Activated naive CD4-positive, alpha-beta T cell (primary cell): ENCODE measurements at places on chromosomes 1 and 21.

DNA sequence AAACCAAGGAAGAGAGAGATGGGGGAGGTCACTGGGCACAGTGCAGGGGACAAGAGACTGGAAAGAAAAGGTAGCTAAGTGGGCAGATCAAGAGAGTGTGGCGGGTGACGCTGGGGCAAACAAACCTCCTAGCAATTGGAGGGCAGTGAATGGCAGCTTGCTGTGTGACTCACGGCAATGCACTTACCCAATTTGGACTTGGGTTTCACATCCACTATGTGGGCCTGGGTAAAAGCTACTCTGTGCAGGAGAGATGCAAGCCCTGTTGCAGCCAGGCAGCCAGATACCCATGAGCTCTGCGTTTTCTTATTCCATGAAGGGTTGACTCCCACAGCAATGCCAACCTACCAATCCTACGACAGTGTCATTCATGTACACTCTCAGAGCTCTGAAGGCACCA is 9.5 kb downstream of the PLXNA2 start:
- no peak for DNase-seq

- DNase-seq: no peak
Observed at GRCh38 chr1:223678841-223679240, 13.3 kb upstream of the CAPN8 start.

DNA sequence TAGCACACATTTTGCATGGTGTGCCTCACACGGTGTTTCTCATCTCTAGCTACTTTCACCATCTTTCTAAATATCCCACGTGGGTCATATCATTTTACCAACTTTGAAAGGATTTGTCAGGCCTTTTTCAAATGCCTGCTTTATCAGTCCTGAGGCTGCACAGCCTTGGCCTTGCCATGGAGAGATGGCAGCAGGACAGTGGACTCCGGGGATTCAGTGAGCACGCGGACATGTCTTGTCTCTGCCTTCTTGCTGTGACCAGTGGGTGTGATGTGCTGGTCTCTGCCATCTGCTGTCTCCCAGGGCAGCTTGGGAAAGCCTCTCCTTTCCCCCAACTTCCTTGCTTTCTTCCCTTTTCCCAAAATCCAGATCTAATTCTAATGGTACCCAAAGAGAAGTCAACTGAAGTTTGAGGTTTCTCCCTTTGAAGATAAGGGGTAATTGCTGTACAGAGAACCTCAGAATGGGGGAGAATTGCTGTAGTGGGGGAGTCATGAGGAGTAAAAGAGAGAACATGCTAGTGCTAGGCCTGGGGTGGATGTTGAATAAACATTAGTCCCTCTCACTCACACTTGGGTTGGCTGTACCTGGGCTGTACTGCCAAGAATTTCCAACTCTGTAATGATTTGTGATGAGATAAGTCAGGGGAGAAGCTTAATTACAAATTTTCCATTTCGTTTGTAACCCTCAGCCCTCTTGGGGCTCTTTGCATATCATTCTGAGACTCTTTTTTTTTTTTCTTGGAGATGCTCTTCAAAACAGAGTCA is 99.5 kb downstream of the GALNT2 start:
- no peak for DNase-seq

DNA sequence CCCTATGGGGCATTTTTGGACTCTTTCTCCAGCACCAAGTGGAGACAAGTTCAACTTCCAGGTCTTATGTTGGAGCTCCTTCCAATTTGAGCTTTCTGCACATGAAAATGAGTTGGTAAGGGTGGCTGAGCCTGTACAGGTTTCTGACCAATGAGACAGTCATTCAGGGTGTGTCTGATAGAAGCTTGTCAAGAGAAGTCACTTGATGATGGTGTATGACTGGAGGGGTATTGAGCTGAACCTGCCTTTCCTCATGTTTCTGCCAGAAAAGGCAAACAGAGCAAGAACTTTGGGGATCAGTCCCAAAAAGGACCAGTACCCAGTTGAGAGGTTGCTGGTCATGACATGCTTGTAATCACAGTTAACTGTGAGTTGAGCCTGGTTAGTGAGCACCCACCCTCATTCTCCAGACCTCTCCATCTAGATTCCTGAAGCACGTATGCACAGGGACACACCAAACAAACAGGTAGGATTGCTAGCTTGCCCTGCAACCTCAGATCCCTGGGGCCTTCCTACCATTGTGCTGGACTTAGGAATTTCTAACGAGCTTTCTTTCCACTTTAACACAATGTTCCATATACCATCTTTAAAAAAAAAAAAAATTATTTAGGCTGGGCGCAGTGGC is 26.6 kb downstream of the FAM89A start:
- no peak for DNase-seq

- DNase-seq: no peak
Observed at GRCh38 chr1:181443231-181443853, 40.0 kb upstream of the CACNA1E start.

DNA sequence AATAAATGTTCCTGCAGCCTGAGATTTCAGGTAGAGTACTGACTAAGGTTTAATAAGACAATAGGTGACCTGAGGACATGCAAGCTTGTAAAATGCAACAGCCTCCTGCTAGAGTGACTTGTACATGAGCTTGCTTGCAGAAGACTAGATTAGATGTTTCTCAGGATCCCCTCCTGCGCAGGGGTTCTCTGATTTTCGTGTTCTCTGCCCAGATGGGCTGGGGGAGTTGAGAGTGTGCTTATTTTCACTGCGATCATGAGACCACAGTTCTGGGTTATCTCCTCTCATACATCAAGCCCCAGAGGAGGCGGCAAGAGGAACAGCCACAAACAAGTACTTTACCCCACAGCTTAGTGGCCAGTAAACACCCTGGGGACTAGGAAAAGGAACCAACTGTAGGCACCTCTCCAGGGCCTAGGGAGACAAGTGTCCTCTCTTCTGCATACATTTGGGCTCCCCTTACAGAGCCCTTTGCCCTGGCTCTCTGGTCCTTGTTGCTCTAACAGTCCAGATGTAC is 8.0 kb downstream of the TMEM81 start:
- DNase-seq: no peak

GRCh38 chr1:166612886-166613285 is 226.4 kb upstream of the POGK start:
- no peak for DNase-seq

DNA sequence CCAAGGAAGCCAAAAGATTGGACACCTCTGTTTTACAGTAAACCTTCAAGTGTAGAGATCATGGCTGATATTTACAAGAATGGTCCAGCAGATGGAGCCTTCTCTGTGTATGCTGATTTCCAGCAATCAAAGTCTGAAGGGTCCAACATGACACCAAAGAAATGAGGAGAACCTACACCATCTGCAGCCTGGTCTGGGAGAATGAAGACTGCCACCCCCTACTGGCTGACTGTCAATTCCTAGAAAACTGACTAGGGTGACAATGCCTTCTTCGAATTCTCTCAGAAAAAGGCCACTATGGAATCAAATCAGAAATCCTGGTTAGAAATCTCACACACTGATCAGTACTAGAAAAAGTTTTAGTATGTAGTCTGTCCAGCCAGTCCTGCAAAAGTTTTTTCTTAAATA is 83.3 kb downstream of the CDC42BPA start:
- DNase-seq: no peak

GRCh38 chr1:168304865-168305264 is 24.2 kb downstream of the TBX19 start:
- no peak for DNase-seq

DNA sequence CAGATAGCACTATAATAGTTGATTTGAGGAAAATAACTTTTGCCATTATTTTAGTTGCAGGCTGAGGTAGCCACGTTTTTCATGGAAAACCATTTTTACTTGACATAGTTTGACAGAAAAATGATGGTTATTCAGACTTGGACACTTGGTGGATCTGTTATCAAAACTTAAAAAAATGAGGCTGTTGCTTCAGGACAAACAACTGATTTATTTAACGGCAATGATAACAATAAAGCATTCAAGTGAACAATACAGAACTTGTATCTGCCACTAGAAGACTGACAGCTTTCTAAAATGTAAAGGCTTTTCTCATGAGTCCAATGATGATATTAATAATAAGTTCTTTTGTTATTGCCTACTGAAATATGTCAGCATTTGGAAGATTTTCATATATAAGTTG is 322.9 kb downstream of the BRINP3 start:
- DNase-seq: no peak

DNA sequence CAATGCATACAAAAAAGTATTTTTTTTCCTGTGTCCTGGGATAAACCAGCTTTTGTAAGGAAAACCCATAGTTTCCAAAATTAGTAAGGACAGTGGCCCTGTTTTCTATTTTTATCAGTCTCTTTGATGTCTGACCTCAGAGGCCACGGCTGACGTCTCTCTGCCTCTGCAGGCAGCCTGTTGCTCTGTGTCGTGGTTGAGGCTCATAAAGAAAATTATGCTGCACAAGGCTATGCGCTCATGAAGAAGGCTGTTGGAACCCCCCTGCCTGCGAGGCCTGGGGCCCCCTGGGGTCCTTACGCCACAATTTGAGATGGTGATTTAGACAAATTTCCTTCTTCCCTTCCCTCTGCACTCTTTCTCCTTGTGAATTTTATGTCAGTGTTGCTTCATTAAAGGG is 48.9 kb downstream of the AGPAT3 start:
- no peak for DNase-seq
